Kidney epithelial cell (primary cell): ENCODE measurements at places on chromosomes 3 and 15. TPM values are rescaled to one million over a fixed set of nuclear protein-coding genes. Genes with fewer than 3 reads are reported as not detected.

GRCh38 chr15:49151831-49152230 lies 3.6 kb downstream of the COPS2 start:
- DNase-seq = no peak

- no peak for DNase-seq
These were observed 314 bp upstream of the TMED3 start for GRCh38 chr15:79310612-79310984.

DNA sequence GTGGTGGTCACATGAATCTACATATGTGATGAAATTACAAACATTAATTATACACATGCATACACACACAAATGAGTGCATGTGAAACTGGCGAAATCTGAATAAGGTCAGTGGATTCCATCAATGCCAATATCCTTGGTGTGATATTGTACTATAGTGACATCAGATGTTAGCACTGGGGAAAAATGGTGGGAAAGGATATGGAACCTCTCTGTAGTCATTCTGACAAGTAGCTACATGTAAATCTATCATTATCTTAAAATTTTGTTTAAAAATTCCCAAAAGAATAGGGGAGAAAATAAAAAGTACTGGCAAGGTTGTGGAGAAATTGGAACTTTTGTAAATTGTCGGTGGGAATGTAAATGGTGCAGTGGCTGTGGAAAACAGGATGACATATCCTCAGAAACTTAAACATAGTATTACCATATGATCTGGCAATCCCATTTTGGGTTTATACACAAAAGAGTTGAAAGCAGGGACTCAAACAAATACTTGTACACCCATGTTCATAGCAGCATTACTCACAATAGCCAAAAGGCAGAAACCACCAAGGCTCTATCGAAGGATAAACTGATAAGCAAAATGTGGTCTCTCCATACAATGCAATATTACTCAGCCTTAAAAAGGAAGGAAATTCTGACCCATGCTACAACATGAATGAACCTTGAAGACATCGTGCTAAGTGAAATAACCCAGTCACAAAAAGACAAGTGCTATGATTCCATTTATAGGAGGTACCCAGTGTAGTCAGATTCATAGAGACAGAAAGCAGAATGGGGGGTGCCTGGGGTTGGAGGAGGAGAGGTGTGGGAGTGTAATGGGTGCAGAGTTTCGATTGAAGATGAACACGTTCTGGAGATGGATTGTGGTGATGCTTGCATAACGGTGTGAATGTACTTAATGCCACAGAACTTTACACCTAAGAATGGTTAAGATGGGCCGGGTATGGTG lies 25.3 kb upstream of the HRH1 start:
- no peak for DNase-seq

GRCh38 chr15:33155691-33156420 lies 38.7 kb downstream of the FMN1 start:
- DNase-seq = no peak

GNAT1 gene
- not detected in 2 replicates for total RNA-seq

DUOX1 gene
- total RNA-seq = 4.1 and 6.6 TPM in 2 replicates

ANO10 gene
- total RNA-seq = 51.1 and 57.3 TPM in 2 replicates
